ENCODE measurements at places on chromosomes 7 and 10. TPM values are rescaled to one million over a fixed set of nuclear protein-coding genes. Genes with fewer than 3 reads are reported as not detected.
A peak's percentile ranks its signal among the peaks of the same experiment; 100 is the strongest.

- DNase-seq: no peak
These were observed 20.1 kb upstream of the CALU start for GRCh38 chr7:128718967-128719642.

DNA sequence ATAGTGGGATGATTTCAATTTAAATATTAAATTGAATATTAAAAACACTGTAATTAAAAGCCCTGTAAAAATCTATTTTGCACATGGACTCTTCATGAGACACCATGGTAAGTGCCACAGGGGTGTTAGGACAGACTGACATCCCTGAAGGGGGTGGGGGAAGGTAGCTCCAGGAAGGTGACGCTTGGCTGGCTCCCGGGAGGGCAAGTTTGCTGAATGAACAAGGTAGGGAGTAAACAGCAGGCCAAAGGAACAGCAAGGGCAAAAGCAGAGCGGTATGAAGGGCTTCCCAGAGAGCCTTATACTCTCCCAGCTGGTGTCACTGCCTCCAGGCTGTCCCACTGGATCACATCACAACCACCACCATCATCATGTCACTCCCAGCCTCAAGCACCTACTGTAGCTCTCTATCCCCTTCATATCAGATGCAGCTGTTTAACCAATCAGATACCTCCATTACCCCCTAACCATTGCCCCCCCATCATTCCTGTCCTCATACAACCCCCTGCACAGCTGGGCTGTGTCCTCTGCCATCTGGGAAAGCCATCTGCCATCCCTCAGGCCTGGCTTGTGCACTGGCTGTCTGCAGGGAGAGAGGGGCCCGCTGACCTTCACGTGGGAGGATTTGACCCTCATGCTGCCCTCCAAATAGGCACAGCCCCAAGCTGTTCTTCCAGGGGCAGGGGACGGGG, 19.5 kb downstream of the HSPA12A start:
- no peak for DNase-seq

- no peak for DNase-seq
These were observed 10.6 kb upstream of the SUN1 start for GRCh38 chr7:821688-822087.

The MYH16 gene
- total RNA-seq: not detected

The KCNH2 gene
- total RNA-seq: 9.1 TPM

The CNTNAP2 gene
- total RNA-seq: 0.91 TPM

DNA sequence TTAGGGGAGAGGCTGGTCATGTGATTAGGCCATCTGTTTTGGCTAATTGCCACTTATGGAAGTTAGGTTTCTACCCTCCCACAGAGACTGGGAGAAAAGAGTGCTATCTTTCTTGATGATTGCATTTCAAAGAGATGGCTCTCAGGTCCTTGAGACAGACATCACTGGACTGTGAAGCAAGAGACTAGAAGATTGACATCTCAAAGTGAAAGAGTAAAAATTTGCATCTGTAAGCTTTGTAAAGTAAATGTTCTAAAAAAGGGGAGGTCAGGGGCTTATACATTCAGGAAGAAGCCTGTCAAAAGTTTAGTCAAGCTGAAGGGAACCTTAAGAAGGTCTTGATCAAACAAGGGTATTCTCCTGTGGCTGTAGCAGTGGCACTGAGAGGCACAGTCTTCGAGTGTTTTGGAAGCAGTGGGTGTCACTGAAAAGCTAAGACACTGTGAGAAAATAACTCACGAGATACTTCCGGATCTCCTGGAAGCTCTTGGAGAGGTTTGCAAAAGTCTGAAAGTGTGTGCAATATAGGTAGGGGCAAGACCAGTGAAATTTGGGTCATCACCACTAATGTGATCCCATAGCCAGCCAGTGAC, 342.1 kb downstream of the PHF14 start:
- no peak for DNase-seq

DNA sequence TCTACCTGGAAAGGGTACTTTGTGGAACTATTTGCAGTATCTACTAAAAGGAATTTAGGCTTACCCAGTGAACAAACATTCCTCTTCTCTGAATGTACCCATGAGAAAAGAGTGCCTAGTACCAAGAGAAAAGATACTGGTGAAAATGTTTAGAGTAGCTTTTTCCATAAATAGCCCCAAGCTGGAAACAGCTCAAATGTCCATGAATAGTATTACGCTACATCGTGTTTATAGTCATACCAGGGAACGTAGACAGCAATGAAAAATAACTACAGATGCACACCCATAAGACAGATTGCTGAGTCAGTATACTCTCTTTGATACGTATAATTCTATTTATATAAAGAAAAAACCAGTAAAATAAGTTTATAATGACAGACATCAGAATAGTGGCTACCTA, 285.9 kb downstream of the KLF6 start:
- no peak for DNase-seq

GRCh38 chr7:156969972-156970420, 20.5 kb downstream of the NOM1 start:
- DNase-seq: no peak

The PDE6C gene
- total RNA-seq: not detected

- DNase-seq: no peak
These were observed 4.6 kb downstream of the KIF20B start for GRCh38 chr10:89706011-89706410.

The C10orf67 gene
- not detected for total RNA-seq

GRCh38 chr10:14500172-14500765, 169.5 kb upstream of the FRMD4A start:
- no peak for DNase-seq

- DNase-seq: no peak
These were observed 13.9 kb downstream of the MYO1G start for GRCh38 chr7:44964831-44965440.

DNA sequence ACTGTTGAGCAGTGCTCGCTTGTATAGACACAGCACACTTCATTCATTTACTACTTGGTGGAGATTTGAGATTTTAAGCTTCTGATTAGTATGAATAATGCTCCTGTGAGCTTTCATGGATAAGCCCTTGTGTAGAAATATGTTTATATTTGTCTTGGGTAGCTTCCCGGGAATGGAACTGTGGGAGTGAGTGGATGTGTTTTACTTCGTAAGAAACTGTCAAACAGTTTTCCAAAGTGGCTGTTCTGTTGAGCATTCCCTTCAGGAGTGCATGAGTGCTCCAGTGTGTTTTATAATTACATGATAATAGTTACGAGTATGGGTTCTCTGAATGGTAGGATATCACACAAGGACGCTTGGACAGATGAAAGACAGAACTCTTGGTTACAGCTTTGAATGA, 49.4 kb downstream of the VWC2 start:
- no peak for DNase-seq

DNA sequence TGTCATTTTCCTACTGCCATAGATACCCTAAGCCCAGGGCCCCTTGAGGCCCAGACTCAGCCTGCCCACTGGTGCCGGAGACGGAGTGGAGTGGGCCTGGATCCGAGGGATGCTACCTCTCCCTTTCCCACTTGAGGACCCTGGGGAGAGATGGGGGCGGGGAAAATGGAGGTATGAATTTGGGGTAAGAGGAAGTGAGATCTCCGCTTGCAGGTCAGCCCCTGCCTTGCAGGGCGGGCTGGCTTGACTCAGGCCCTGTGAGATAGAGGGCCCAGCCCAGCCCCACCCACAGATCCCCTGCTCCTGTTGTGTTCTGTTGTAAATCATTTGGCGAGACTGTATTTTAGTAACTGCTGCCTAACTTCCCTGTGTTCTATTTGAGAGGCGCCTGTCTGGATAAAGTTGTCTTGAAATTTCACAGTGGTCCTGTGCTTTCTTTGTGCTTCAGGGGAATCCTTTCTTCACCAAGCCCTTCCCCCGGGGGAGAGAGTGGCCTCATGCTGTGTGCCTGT, 13.2 kb downstream of the YKT6 start:
- DNase-seq: no peak

- no peak for DNase-seq
These were observed 70.0 kb upstream of the PAPSS2 start for GRCh38 chr10:87589645-87590051.

The CYP2E1 gene
- 0.69 TPM for total RNA-seq

GRCh38 chr10:119502209-119502608, 40.3 kb downstream of the RGS10 start:
- no peak for DNase-seq

The OR6B1 gene
- total RNA-seq: not detected

The GAD2 gene
- not detected for total RNA-seq

GRCh38 chr10:46306516-46307184, 19.9 kb downstream of the ANTXRL start:
- no peak for DNase-seq

GRCh38 chr7:69309601-69310000, 288.7 kb upstream of the AUTS2 start:
- DNase-seq: no peak

GRCh38 chr7:105014693-105015389, 836 bp downstream of the KMT2E start:
- DNase-seq: peak; percentile 46

The OR9A2 gene
- not detected for total RNA-seq

- DNase-seq: no peak
These were observed 350.6 kb downstream of the TFEC start for GRCh38 chr7:115679976-115680375.

DNA sequence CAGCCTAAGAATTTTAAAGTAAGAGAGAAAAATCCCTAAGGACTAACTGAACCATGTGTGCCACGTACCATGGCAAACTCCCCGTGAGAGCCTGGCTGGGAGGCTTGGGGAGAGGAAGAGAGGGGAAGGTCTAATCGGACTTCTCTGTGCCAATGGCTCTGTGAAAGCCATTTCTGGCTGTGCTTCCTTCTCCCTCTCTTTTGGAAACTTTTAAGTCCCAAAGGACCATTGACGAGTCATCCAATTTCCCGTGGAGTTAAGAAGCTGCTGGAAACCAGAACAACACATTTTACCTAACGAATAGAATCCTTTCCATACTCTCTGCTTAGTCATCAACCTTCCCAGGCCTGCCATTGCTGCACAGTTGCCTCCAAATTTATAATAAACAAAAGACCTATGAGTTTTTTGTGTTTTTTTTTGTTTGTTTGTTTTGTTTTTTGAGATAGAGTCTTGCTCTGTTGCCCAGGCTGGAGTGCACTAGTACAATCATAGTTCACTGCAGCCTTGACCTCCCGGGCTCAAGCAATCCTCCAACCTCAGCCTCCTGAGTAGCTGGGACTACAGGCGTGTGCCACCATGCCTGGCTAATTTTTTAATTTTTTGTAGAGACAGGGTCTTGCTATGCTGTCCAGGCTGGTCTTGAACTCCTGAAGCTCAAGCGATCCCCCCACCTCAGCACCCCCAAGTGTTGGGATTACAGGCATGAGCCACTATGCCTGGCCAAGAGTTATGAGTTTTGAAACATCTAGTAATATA, 13.2 kb downstream of the LAMB1 start:
- DNase-seq: no peak

- no peak for DNase-seq
These were observed 88.7 kb downstream of the ARID5B start for GRCh38 chr10:61989995-61990760.

- DNase-seq: no peak
These were observed 121.6 kb upstream of the SDK1 start for GRCh38 chr7:3179456-3179855.

DNA sequence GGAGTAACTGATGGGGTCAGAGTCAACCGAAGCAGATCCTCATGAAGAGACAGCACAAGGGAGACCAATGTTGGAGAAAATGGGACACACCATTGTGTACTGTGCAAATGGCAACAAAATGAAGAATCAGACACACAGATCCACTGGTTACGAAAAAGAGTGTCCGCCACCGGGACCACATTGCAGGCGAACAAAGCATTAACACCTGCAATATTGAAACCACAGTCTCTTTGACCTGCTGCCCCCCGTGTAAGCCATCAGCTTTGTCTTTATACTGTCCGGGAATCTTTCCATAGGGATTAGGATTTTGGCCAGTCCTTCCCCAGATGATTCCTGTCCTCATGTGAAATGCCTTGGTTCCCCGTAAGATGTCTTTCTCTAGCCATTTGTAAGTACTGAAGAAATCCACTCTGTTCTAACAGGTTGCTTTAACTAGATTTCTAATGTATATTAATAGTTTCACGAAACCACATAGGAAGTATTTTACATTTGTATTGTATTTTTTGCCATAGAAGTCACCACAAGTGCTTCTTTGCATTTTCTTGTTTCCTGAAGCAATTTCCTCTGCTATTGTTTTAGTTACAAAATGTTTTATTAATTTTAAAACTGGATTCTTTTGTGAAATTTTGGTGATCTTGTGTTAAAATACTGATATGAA, 140.8 kb upstream of the NFE2L3 start:
- no peak for DNase-seq

DNA sequence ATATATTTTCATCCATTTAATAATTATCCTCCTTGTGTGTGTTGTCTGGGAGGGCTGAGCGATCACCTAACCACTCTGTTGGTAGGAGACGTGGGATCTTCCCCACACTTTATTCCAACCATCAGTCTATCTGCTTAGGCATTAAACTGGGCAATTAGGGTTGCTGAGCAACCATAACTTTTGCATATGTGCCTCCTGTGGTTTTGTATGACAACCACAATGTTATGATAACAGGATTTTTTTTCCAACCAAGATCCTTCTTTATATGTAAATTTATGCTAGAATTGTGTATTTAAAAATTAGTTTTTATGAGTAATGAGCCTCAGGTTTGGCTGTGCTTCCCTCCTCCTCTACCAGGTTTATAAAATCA, 495.0 kb upstream of the MGMT start:
- no peak for DNase-seq

DNA sequence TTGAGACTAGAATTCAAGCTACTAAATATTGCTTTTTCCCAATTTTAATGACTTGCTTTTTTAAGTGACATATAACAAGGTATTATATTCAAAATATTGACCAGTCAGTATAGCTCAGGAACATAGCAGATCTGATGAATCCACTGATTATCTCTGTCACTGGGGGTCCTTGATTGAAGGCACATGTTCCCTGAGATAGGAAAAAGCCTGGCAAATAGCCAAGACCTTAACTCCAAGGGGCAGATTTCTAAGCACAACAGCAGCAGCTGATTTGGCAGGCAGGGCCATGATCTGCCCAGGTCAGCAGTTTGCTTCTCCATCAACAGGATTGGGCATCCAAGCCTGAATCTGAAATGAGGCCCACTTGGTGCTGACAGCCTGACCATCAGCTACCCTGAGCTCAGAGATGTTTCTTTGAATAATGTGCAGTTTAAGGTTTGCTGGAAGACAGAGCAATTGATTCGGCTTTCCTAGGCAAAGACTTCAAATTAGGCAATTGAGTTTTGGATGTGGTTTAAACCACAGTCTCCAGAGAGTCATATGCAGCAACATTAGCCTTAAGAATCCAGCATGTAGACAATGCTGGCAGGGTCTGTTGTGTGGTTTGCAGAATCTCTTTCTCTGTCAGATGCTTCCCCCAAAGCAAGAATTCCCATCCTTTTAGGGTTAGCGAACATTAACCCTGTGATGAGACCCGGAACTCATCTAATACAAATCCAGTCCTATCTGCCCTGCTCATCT, 352.6 kb downstream of the ADRA2A start:
- no peak for DNase-seq

Measured in uterus (tissue), 4 donors.